ENCODE measurements at places on chromosomes 4 and X.

GRCh38 chrX:42948723-42949657 is 171.0 kb upstream of the PPP1R2C start:
- no peak for DNase-seq

GRCh38 chr4:186104890-186105646 is 564 bp downstream of the FAM149A start:
- no peak for DNase-seq

GRCh38 chr4:95256108-95256835 is 292.5 kb downstream of the UNC5C start:
- DNase-seq, result no peak

GRCh38 chr4:154349829-154350228 is 141.8 kb downstream of the DCHS2 start:
- DNase-seq, result no peak

DNA sequence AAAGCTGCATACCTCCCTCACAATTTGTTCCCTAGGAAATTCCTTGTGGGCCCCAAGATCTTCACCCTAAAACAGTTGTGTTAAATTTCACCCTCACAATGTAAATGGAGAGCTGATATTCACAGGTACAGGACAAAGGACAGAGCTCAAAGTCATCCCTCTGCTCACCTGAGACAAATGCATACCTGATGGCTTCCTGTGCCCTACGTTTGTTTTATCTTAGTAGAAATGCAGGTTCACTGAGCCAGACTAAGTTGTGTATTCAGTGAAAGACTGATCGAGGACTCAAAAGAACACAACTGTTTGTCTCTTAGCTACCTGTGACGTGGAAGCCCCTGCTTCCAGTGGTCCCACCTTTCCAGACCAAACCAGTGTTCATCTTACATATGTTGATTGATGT is 53.6 kb downstream of the TRMT44 start:
- no peak for DNase-seq

DNA sequence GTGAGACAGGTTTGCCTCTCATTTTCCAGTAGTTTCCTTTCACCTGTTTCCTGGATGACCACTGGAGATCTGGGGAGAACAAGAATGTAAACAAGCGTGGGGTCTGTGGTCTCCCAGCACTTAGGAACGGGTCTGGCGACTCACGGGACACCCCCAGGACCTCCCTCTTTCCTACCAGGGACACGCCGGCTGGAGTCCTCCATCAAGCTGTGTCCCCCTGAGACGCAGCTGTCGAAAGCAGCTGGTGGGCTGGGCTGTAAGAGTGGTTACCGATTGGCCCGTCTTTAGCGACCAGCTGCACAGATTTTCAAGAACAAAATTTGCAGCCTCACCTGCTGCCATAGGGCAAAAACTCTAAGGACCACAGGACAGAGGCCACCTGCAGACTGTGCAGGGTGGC is 11.9 kb downstream of the LRPAP1 start:
- DNase-seq, result no peak

DNA sequence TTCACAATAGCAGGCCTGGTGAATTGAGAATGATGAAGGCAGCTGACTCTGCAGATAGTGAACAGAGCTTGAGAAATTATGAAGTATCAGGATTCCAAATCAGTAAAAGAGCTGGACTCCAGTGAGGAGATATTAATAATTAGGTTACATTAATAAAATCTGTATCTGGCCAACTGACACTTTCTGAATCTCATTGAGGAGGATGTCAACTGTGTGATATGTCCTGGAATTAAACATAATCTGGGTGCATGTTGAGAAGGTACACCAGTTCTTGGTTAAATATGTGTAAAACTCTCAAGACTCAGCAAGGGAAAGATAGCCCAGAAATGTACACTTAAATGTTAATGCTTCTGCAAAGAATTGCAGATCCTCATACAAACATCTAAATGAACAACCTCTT is 177.8 kb upstream of the SFRP2 start:
- no peak for DNase-seq

DNA sequence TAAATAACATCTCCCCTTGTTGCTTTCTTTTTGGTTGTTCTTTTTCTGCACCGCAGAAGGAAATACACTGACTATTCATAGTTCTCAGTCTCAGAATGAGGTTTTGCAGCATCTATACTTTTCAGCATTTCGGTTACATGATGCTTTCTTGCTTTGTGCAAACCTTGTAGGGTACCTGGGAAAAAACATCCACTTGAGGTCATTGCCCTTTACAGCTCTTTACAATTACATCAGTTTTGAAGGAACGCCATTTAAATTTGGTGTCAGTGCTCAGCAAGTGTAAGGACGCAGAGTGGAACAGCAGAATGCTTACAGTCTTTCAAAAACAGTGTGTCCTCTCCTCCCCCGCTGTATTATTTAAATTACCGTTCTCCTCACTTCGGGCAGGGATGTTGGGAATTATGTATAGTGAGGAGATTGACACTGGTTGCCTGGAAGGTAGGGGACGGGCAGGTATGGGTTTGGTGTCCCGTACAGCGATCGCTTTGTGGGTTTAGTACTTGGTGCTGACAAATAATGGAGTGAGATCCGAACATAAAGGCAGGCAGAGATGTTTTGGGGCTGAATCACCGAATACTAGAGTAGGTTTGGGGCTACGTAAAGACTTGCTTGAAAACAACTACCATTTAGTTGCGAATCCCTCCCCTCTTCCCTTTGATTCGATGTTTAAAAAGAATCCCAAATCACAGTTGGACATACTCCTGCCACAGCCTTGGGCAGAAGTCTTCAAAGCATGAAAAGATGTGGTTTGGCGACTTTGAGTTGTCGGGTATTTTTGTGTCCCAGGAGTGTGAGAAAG is 2.0 kb upstream of the NKX3-2 start:
- no peak for DNase-seq

DNA sequence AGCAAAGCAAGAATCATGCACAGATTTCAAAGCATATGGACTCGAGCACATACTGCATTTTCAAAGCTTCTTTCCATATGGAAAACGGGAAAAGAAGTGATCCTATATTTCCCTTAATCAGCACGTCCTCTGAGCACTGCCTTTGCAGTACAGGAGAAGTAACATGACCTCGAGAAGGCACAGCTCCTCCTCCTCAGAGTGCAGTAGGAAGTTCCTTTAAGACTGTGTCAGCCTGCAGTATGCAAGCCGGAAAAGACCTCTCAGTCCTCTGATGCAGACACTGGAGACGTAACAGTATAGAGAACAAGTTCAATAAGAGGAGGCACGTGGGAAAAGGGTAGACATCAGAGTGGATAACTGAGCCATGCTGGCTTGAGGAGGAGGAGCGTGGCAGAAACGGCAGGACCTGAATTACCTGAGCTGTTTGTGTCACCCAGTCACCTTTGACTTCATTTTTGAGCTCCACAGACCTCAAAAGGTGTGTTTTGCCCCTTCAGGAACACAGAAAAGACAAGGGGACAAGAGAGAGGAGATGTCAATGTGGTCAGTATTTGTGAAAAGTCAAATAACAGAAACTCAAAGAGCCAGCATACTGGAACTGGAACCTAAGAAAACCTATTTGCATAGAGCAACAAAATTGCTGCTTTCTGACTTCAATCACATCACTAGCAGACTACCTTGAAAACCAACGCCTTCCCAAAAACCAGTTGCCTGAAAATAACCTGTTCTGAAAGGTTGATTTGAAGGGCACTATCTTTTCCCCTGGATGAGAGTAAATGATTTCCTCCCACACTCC is 20.8 kb downstream of the IRF2 start:
- no peak for DNase-seq

- DNase-seq, result no peak
Observed at GRCh38 chr4:30028826-30029225, 691.3 kb upstream of the PCDH7 start.

DNA sequence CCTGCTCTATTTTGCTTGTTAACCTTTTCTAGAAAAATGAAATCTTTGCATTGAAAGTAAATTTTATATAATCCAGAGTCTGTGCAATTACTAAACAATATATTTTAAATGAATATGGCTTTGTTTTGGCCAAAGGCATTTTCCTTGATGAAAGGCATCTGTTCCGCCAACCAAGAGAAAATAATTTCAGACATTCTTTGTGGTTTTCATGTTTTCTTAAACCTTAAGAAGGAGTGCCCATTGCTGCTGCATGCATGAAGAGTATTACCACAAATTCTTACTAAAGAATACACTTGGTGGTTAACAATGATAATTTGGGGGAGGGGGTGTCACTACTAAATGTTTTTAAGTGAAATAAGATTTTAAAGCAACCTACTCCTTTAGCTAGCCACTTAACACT is 2.7 kb upstream of the PDGFC start:
- DNase-seq, result no peak

All from NCI-H2029 (cell line).